ENCODE measurements at places on chromosomes 11 and 22.

- no peak for DNase-seq
Observed at GRCh38 chr22:19137384-19138216, 6.5 kb downstream of the TSSK2 start.

DNA sequence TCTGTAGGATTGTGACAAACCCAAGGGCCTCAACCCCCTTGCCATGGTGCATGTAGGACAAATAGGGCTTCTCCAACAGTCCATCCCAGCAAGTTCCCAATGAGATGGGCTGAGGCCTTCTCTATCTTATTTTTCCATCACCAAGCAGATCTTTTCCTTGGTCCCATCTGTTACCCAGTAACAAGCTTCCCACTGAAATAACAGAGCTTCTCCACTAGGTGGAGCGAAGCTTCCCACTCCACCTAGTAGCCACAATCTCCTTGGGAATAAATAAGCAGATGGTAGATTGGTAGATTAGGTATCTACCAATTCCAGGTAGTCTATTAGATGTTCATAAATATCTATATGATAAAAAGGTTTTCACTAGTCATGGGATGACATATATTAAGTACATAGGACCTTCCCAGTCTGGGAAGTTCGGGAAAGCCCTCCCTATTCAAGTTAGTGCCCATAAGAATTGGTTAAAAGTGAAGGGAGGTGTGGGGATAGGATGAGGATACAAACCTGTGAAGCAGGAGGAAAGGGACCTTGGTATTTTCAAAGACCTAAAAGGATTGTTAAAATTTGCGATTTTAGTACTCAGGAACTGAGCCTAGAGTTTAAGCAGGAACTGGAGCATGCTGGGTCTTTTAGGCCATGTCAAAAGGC lies 5.9 kb upstream of the OR52L1 start:
- no peak for DNase-seq

GRCh38 chr11:57071829-57072228 lies 83.1 kb downstream of the OR5AK2 start:
- no peak for DNase-seq

- DNase-seq: no peak
Observed at GRCh38 chr11:121451178-121451985, 732 bp upstream of the SORL1 start.

DNA sequence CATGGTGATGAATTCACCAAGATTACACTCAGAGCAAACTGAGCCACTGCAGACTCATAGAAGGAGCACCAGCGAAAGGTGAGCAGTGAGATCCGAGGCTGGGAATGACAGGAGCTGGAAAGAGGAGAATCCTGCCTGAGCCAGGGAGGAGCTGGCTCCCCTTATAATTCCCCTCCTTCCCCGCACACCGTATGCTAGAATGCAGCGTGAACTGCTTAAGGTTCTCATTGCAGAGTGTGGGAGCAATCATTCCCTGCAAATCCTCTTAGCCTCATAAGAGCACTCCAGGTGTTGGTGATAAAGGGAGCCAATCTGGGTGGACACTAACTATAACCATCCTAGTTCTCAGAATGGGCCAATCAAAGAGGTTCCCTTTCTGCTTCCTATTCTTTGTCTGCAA lies 127.6 kb upstream of the TEAD1 start:
- no peak for DNase-seq

DNA sequence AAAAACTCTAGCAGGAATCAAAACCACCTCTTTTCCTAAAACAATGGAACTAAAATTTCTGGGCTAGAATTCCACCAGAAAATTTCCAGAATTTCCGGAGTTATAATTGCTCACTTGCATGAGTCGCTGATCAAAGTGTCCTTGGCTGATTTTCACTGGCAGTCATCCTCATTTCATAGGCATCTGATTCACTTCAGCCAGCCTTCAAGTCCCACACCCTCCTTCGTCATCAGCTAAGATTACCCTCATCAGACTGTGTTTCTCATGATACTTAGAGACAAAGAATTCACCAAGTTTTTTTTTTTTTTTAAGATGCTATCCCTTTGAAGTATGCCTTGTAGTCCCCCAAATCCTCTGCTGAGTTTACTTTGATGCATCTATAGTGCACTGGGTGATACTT lies 71.5 kb upstream of the RAB38 start:
- DNase-seq: no peak

DNA sequence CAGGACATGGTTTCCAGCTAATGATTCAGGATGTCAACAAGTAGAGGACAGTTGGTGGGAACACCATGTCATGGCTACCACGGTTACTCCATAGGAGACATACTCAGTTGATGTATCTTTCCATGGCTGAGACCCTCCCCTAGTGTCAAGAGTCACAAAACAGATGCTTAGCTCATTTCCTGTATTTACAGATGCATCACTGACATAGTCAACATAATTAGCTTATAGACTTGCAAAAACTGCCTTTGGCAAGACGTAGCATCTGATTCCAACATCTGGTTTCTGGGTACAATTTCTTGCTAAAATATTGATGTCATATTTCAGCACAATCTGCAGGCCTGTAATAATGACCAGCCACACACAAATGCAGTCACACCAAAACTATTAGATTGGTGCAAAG lies 550.3 kb downstream of the FAM181B start:
- DNase-seq: no peak

GRCh38 chr11:133677387-133677786 lies 145.1 kb upstream of the OPCML start:
- DNase-seq: no peak
